ENCODE measurements at places on chromosomes 6 and 20.

DNA sequence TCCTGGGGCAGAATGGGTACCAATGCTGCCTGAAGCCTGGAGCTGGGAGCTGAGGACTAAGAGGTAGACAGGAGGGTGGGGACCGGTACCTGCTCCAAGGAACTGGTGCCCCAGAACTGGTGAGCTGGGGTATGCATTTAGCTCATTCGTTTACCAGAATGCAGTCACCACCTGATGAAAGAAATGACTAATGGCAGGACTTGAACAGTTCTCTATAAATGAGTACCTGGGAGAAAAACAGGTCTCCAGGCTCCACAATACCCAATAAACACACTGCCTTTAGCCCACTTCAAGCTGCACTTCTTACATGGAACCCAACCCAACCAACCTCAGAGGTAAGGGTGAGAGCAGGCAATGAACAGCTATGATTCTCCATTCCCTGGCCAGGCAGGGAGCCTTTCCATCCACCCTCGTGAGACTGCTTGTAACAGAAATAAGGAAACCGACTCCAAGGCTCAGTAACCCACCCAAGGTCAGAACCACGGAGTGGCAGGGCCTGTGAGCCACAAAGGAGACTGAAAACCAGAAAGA lies 15.4 kb downstream of the FKBP1A start:
- DNase-seq = no peak

- no peak for DNase-seq
Measured at GRCh38 chr20:61027218-61027617, 224.8 kb upstream of the CDH4 start.

GRCh38 chr6:55379895-55380294 lies 52.6 kb downstream of the GFRAL start:
- DNase-seq = no peak

DNA sequence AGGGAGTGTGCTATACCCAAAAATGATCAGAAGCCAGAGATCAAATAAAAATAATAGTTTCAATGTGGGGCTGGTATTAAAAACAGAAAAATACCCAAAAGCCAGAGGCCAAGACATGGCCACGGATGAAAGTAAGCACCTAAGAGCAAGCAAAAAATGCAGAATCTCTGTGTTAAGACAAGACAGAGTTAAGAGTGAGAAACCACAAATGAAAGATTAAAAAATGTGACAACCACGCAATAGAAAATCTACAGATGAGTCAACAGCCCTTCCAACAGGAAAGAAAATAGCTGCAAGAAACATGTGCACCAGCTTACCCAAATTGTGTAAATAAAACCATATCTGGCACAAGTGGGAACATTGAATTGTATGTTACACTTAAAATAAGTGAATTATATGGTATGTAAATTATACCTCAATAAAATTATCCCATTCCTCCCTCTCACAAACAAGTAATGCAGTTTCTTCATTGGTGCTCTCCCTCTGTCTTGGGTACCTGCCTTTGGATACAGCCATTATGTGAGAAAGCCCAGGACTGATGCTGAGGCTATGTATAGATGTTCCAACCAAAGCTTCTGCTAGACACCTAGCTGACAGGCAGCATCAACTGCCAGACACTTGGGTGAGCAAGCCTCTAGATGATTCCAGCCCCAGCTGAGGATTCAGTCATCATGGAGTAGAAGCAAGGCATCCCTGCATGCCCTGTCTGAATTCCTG lies 55.3 kb upstream of the UFL1 start:
- no peak for DNase-seq

GRCh38 chr6:138446821-138447220 lies 42.8 kb downstream of the HEBP2 start:
- no peak for DNase-seq

DNA sequence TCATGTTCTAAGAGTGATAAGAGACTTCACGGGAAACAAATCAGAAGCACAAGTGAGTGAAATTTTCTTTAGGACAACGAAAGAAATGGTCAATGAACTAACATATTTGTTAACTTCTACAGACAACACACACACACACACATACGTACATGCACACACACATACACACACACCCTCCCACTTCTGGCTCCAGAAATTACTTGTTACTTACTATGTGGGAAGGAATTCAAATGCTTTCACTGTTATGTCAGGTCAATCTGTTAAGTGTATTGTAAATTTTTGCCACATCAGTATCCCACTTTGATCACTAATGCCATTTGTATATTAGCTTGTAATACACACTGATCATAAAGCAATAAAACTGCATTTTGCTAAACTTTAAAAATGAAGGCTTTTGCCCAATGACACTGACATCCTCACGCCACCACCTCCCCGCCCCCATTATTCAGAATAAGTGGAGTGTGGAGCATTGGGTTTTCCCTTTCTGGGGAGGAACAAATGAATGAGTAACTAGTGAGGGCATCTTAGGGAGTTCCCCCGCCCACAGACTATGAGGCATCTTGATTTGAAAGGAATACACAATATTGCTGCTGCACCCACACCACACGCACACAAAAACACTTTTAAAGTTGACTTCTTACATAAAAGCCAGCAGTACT lies 76.2 kb downstream of the ATXN1 start:
- DNase-seq = no peak

- no peak for DNase-seq
Measured at GRCh38 chr20:25470045-25470444, 62.6 kb downstream of the GINS1 start.

DNA sequence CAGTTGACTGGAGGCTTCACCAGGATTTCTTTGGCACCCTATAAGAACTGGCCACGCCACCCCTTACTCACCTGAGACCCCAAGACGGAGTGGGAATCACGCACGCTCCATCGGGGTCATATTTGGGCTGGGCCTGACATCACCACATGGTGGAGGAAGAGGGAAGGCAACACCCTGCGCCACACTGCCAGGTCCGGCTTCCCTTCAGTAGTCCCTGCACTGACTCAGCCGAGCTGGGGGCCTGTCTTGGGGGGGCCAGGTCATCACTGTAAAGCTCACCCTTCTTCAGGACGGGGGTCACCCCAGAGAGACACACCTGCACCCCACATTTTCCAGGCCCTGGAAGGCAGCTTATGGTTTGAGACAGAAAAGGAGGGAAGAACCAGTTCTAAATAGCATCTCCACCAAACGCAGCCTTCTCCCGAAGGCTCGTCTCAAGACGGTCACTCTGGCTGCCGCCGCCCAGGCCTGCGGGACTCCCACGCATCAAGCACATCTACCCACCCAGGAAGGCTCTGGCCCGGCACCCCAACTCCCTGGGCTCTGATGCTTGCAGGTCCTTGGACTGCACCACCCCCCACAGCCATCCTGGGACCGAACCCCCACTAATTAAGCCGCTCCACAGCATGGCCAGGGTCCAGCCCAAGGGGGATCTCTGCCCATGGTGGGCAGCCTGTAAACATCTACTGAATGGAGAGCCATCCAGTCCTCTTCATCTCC lies 51.8 kb downstream of the GINS1 start:
- DNase-seq = no peak

DNA sequence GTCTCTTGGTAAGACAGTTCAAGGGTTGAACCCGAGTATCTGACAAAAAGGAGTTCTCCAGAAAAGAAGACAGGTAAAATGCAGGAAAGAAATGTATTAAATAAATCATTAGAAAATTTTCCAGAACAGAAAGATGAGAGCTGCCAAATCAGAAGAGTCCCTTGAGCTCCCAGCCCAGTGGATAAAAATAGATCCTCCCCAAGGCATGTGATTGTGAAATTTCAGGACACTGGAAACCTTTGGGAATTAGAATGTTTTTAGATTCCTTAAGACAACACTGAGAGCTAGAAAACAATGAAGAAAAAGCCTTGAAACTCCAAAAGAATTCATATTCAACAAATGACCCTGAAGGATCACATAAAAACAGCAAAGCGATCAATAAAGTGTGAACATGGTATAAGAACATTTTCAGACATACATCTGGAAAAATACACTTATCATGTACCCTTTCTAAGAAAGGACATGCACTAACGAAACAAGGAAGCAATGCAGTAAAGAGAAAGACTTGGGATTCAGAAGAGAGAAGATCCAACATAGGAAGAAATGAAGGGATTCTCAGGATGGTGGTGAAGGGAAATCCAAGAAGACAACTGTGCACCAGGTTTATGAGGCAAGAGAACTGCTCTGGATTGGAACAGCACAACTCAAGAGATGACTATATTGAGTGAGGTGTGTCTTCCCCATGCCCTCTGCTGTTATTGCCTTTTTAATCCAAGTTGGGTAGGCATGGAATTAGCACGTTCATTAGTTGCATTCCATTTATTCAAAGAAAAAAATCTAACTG lies 390.4 kb downstream of the SYNE1 start:
- no peak for DNase-seq

DNA sequence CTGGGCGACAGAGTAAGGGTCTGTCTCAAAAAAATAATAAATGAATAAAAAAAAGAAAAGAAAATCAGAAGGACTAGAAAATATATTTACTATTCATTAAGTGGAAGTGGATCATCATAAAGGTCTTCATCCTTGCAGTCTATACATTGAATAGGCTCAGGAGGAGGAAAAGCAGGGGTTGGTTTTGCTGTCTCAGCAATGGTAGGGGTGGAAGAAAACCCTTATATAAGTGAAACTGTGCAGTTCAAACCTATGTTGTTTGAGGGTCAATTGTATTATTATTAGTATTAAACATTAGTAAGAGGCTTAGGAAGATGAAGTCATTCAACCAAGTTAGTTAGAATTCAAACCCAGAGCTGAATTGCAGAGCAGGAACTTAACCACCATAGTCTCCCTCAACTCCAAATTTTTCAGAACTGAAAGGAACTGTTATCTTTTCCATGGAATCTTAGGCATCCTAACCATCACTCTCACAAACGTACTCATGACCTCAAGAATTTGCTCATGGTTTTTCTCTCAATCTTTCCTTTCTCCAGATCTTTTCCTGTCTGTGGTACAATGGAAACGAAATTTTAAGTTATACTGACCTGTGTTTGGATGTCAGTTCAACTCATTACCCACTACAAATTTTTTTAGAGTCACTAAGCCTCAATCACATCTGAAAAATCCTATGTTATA lies 7.7 kb upstream of the SMIM13 start:
- no peak for DNase-seq

DNA sequence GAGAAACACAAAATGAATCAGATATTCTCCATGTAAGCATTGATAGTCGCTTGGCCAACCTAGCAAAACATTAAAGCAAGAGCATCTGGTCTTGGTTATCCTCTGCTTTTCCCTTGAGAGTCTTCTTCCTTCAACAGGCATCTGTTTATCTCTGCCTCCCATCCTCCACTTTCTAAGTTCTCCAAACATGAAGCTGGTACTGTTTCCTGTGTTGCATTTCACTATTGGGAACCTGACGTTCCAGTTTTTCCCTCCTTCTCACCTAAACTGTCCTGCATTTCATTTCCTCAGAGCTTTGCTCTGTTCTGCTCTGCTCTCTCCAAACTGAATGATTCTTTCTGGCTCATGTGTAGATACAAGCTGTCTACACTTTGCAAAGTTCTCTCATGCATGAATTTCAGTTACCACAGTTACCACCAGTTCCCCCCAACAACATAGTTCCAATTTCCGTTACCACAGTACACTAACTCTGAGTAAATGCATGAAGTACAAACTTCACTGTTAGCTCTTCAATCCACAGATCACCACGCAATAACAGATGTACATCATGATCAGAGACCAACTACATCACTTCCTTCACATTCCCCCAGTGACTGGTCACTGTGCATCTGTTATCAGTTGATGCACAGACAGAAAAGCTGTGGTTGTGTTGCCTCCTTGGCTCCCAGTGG lies 86.7 kb upstream of the F13A1 start:
- no peak for DNase-seq

Data from stimulated activated CD8-positive, alpha-beta memory T cell treated with anti-CD3 and anti-CD28 coated beads, Interleukin-2, amount 100 ng/mL, for 1 hour (primary cell).